Right atrium auricular region (tissue), 2 donors: ENCODE measurements at places on chromosomes 2 and 18. TPM values are rescaled to one million over a fixed set of nuclear protein-coding genes. Genes with fewer than 3 reads are reported as not detected.

Gene KRTCAP3
- 1.2 TPM for total RNA-seq

Gene CFC1B
- not detected for total RNA-seq

Gene HOXD8
- total RNA-seq, result 1.1 TPM

Gene MAPRE3
- 33.4 TPM for total RNA-seq

Gene ZNF514
- 7.5 TPM for total RNA-seq

Gene ASB18
- total RNA-seq, result 1.9 TPM
